ENCODE measurements at places on chromosomes 5 and 9.

- no peak for DNase-seq
Measured at GRCh38 chr9:124343533-124344290, 71.5 kb downstream of the PSMB7 start.

- DNase-seq, result no peak
Measured at GRCh38 chr9:12094046-12094445, 599.1 kb upstream of the TYRP1 start.

DNA sequence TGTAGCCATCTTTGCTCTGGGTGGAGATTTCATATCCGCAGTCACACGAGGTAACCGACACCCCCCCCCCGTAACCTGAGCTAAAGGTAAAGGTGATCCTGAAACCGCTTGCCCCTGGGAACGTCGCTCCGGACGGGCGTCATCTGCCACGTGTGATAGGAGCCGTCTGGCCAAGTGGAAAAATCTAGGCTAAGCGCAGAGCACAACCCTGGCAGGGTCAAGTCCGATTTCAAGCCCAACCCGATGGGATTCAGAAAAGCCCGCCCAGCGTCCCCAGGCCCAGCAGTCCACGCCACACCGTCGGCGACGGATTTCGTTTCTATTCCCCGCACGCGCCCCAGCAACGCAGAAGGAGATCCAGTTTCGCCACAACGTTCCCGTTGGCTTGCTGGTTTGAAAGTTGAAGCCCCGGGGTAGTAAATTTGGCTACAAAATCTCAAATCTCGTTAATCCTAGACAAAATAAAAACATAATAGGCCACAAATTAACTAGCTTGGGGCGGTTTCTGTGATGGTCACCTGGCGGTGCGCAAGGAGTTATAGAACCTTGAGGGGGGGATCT, 32.4 kb upstream of the NFIB start:
- DNase-seq, result peak; percentile 74

GRCh38 chr5:33725806-33726205, 166.0 kb downstream of the ADAMTS12 start:
- no peak for DNase-seq

GRCh38 chr9:135919318-135919890, 12.1 kb upstream of the CAMSAP1 start:
- DNase-seq, result no peak

- DNase-seq, result no peak
Measured at GRCh38 chr5:14810282-14810681, 61.3 kb downstream of the ANKH start.

GRCh38 chr5:92761585-92761984, 819.4 kb downstream of the NR2F1-AS1 start:
- no peak for DNase-seq

GRCh38 chr5:96812851-96813250, 5.1 kb upstream of the ERAP1 start:
- DNase-seq, result no peak

DNA sequence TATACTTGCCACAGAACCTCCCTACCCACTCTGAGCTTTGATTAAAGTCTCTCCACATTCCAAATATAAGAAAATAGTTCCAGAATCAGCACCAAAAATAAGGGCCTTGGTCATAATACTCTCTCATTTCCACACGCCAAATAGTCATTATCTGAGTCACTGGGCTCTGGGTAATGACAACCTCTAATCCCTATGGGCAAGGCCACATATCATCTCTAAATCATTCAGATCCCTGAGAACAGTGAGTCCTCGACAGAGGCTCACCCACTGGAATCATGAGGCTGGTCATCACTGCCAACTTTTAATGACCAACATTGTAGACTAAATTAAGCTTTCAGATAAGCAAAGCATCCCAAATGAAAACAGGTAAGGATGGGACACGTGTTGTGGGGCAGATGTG, 28.1 kb downstream of the FAM114A2 start:
- no peak for DNase-seq

- no peak for DNase-seq
Measured at GRCh38 chr5:101943784-101944183, 352.3 kb downstream of the SLCO4C1 start.

GRCh38 chr9:87322840-87323635, 174.6 kb upstream of the DAPK1 start:
- DNase-seq, result no peak

GRCh38 chr5:116456036-116456435, 118.6 kb downstream of the SEMA6A start:
- no peak for DNase-seq

- no peak for DNase-seq
Measured at GRCh38 chr5:158465086-158465972, 606.4 kb upstream of the CLINT1 start.

DNA sequence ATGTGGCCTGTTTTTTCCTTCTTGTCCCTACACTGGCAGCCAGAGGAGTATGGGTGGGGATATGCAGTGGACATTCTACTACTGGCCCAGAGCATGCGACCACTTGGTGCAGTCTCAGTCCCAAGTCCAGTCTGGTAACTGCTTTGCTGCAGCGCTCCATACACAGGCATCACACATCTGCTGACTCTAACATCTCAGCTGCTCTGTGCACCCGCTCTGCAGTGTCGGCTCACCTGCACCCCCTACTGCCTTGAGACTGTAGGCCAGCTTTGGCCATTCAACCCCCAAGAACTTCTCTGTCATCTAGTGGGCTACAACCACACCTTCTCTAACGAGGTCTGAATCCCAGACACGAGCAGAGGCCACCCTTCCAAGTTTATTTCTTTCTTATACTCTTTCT, 46.4 kb upstream of the SLCO6A1 start:
- DNase-seq, result no peak

GRCh38 chr9:107869111-107869510, 379.5 kb upstream of the KLF4 start:
- DNase-seq, result no peak

DNA sequence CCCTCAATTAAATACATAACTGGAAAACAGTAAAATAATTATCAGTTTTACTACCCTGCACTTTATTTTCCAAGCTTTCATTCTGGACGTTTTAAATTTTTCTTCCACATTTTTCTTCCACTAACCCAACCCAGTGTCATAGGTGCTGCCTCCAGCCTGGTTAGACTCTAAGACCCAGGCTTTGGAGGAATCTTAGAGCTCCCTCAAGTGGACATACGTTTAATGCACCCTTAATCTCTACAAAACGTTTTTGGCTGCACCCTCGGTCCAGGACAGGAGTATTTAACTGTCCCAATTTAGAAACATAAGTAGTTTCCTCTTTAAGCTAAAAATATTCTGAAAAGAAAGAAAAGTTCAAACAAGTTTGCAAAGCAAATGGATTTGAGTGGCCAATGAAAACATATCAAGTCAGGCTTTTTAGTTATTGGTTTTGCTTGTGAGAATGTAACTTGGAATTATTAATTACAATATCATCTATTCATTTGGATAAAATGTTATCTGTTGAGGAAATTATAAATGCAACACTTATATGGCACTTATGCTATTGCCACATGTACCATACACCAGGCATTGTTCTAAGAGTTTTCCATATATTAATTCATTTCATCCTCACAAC, 38.9 kb downstream of the CDH6 start:
- no peak for DNase-seq

GRCh38 chr9:38286766-38287165, 105.7 kb upstream of the ALDH1B1 start:
- DNase-seq, result no peak

- DNase-seq, result peak; percentile 42
Measured at GRCh38 chr9:122219856-122220672, 8.7 kb downstream of the LHX6 start.

DNA sequence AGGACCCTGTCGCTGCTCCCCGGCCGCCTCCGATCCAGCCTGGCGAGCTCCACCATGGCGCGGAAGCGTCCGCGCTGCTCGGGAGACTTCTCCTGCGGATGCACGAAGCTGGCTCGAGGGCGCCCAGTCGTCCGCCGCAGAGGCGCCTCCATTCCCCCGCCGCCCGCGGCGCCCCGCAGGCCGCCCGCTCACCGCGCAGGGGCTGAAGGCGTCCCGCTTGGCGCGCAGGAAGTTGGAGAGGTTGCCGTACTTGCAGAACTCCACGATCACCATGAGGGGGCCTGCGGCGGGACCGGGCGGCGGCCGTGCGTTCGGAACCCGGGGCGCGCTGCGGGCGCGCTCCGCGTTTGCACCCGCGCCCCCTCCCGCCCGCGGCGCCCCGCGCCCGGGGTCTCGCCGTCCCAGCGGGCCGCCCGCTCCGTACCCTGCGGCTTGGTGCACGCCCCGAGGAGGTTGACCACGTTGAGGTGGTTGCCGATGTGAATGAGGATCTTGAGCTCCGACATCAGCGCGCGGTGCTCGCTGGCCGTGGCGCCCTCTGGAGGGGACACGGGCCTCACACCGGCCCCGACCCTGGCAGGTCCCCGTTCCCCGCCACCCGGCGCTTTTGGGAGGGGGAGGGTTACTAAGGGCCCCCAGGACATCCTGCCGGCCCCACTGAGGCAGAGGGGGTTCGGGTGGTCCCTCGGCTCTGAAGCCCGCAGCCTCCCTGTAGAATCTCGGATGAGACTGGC, 27.7 kb upstream of the SCGB3A1 start:
- DNase-seq, result peak; percentile 65

DNA sequence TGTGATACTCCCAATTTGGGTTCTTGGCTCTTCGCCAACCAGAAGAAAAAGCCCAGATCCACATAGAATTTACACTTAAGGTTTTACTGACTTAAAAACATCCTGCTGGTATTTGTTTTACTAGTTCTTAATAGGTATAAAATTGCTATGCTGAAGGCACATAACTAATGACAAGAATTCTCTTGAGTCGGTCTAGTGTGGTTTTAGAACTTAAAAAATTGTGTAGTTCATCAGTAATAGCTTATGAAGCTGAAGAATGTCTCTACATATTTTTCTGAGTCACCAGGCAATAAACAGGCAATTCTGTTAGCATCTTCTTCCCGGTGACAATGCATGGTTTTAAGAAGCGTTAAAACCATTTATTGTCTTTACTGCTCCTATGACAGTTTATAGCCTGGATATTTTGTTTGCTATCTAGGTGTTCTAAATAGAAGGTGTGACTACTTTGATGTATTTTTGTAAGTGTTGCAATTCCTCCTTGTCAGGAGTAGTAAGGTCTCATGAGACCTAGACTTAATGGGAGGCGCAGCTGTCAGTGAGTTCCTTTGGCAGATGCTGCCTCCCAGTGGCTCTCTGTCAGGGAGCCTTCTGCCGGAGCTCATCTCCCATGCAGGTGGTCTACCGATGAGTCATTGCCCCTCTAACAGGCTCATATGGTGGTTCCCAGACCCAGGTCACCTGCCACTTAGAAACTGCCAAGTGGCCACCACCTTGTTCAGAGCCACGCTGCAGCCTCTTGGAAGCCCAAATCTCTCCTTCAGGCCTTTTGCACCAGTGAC, 173.8 kb downstream of the MAST4 start:
- DNase-seq, result peak; percentile 35

GRCh38 chr9:122229485-122229837, 704 bp upstream of the LHX6 start:
- DNase-seq, result no peak

DNA sequence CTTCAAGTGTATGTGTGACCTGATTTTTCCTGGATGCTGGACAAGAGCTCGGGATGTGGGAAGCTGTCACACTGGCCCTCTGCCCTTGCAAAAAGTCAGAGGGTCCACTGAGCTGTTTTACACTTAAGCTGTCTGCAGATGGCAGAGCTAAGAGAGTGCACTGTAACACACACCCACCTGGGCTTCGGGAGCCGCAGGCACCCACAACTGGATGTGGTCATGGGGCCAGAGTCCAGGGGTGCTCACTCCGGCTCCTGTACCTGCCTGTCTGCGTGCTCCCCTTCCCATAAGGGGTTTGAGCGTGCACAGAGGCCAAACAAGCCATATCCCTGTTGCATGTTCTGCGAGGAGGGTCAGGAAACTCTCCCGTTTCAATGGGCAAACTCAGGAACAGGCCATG, 82.5 kb downstream of the LRRC70 start:
- no peak for DNase-seq

GRCh38 chr9:133702798-133703590, 35.2 kb downstream of the SARDH start:
- DNase-seq, result peak; percentile 23

- DNase-seq, result no peak
Measured at GRCh38 chr9:93258419-93258817, 74.5 kb downstream of the WNK2 start.

DNA sequence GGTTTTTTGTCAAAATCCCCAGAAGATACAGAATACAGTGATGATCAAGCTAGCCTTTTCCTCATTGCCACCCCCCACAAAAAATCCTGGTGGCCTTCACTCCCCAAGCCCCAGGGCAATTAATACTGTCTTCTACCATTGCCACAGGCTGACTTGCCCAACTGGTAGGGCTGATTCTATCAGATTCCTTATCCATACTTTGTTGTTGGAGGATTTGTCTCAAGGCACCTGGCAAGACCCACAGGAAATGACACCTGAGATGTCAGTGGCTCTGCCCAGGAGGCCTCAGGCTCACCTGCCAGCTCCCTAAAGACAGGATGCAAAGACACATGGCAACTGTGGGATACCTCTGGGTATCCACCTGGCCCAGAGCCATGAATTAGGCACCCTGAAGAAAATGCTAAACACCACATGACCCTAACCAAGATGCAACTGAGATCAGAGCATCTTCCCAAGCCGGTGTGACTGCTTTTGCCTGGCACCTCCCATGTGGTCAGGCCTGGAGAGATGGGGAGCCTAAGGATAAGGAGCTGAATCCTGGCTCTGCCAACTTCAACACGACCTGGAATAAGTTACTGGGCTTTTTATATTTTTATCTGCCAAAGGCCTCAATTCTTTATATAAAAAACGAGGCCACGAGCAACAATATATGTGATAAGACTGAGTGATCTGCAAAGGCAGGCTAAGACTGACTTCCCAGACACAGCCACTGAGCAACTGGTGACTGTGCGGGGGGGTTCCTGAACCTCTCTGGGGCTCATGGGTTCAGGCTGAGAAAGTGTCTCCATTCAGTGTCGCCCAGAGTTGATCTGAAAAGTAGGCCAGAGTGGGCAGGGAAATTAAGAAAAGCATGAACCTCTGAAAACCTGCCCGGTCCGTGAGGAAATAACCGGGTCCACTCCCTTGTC, 944 bp downstream of the ATOX1 start:
- DNase-seq, result no peak

DNA sequence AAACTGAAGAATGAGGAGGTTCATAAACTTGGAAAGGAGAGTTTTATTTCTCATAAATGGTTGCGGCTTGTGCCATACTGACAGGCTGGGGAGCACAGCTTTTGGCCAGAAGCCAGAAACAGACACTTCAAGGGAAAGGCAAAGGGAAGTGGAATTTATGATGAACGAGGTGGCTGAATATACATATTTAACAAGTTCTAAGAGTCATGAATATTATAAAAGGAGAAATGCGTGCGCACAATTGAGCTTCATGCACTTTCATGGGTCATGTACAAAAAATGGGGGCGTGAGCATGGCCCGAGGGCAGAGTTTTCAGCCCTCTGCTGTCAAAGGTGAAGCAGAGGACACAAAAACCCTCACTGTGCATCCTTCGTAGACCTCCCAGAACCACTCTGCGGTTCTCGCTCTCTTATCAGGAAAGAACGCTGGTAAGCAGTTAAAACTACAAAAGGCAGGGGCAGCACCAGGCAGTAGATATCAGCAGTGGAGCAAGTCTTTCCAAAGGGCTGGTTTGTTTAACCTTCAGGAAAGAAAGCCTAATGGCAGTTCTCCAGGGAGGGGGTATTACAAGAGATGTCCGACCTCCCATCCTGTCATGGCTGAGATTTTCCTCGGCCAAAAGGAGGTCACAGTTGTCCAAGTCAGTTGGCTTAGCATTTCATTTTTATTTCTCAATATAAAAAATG, 29.0 kb downstream of the AUH start:
- no peak for DNase-seq

- DNase-seq, result no peak
Measured at GRCh38 chr9:99973455-99973854, 67.0 kb downstream of the STX17 start.
